ENCODE measurements at places on chromosomes 2 and 18.

GRCh38 chr18:43581936-43582519 lies 304.7 kb upstream of the SYT4 start:
- DNase-seq: no peak

DNA sequence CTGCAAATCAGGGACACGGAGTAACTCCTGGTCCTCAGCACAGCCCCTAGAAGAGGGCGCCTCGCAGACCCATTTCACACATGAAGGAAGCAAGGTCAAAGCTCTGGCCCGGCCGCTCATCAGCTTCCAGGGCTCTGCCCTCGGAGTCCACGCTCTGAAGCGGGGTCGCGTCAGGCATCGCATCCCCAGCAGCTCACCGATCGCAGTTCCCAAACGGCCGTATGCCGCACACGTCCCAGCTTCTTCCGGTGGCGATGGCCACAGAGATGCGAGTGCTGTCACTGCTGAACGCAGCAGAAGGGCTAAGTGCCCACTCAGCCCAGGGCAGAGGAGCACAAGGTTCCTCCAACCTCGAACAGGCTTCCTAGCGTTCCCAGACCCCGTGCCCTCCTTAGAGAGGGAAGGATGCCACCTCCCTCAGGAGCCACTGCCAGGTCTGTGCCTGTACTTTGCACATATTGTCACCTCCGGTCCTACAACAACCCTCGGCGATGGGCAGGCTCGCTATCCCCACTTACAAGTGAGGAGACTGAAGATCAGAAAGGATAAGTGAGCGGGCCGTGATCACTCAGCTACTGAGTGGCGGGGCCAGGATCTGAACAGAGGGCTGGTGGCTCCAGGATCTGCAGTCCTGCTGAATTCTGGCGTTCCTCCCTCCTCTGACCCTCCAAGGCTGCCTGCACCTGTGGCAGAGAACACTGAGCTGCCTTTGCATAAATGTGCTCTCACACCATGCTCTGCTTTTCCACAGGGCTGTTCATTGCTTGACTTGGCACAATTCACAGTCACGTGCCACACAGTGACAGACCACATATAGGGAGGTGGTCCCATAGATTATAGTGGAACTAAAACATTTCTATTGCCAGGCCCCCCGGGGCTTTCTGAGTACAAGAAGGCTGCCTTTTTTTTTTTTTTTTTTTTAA lies 71.4 kb downstream of the COPS8 start:
- DNase-seq: no peak

DNA sequence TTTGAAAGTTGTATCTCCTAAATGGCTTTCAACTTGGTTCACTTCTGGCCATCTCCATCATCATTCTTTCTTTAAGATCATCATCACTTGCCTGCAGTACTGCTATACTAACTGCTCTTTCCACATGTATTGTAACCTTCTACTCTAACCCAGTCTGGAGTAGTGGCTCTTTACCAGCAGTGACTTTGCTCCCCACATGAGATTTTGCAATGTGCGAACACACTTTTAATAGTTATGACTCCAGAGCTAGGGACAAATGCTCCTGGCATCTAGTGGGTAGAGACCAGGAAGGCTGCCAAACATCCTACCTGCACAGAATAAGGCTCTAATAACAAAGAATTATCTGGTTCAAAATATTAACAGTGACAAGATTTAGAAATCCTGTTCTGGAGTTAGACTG lies 243.8 kb downstream of the XIRP2 start:
- no peak for DNase-seq

DNA sequence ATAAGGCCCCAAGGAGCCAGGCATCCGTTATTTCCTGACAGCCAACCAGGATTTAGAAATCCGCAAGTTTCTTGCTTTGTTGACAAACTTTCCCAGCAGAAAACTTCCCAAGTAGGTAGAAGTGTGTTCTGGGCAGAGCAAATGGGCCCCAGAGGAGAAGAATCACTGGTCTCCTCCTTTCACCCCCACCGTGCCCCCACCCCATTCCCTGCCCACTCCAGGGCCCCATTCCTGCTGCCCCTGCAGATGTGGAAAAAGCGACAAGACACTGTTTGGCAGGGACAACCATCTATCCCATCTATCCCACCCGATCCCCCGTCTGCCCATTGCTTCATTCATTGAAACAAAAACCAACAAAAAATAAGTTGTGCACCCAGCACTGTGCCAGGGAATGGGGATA lies 10.2 kb upstream of the FAHD2A start:
- DNase-seq: no peak

DNA sequence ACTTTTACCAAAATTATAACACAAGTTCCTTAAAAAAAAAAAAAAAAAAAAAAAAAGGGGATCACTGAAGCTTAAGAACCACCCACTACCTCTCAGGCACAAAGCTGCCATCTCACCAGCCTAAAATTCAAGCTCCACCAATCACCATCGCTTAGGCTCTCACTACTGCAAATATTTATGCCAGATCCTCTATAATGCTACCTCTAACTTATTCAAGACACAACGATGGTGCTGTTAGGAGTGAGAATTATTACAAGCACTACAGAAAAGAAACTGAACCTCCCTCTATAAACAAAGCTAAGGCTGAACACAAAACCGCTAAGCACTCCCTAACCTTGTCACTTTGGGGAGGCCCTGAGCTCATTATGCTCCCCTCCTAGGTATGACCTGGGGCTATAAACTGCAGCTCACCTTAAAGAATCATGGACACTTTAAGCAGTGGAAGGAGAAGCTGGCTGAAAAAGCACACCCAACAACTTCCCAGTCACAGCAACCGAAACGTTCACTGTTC lies 3.6 kb downstream of the FZD5 start:
- no peak for DNase-seq

- no peak for DNase-seq
These were observed 59.4 kb downstream of the ADAM23 start for GRCh38 chr2:206502729-206503128.

GRCh38 chr2:197972061-197972460 lies 167.7 kb downstream of the PLCL1 start:
- DNase-seq: no peak

GRCh38 chr18:24456549-24456948 lies 3.9 kb upstream of the HRH4 start:
- no peak for DNase-seq

- DNase-seq: no peak
These were observed 31.5 kb upstream of the TMBIM1 start for GRCh38 chr2:218323526-218324472.

DNA sequence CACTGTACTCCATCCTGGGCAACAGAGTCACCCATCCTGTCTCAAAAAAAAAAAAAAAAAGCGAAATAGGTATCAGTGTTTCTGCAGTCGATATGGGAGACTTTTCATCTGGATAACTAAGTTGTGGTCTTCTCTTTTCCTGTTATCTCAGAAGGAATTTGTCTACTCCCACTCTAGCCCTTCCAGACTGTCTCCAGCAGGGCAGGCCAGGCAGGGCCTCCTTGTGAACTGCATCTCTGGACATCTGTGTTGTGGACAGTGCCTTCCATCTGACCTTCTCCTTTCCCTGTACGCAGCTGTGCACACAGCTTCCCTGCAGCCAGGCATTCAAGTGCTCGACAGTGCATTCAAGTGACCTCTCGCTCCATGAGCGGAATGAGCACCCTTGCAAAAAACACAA lies 110.2 kb downstream of the CABLES1 start:
- DNase-seq: no peak

DNA sequence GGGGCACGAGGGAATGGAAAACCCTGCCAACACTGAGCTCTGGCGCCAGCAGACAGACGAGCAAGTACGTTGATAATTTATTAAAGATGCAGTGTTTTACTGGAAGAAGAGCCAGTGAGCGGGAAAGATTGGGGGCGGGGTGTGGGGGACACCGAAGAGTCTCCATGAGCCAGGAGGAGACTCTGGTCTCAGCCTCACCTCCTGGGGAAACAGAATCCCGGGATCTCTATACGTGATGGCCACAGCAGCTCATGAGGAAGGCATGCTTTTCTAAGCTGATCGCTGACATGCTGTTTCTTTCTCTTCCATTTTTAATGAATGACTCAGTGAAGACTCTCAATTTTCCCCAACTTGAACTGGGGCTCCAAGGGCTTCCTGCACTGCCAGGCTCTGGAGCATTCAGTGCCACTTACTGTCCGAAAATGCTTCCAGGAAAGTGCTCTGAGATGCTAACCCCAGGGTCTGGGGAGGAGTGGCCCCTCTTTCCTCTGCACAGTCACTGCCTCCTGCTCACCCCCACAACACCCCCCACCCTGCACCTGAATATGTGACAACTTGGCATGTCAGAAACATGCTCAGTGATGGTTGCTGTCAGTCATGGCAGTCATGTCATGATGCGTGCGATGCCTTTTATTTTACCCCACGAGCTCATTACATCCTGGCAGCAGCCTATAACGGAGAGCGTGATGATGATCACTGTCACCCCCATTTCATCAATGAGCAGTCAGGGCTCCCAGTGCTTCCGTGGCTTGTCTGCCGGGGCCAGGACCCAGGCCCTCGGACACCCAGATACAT lies 164.2 kb upstream of the CAPN13 start:
- DNase-seq: no peak

DNA sequence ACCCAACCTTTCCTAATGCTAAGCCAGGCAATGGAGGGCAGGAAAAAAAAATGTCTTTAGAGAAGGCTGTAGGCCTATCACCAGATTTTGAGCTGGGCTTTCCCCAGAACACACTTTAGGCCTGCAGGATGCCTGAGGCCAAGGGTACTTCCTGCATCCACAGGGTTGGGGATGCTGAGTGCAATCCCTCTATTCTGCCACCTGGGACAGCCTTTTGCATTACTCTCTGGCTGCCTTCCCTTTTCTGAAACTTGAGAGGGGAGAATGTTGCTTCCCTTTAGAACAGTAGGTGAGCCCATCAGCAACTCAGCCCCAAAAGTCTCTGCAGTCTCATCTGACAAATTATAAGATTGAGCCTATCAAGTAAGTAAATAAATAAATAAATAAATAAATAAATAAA lies 195.2 kb downstream of the SLC8A1 start:
- DNase-seq: no peak

DNA sequence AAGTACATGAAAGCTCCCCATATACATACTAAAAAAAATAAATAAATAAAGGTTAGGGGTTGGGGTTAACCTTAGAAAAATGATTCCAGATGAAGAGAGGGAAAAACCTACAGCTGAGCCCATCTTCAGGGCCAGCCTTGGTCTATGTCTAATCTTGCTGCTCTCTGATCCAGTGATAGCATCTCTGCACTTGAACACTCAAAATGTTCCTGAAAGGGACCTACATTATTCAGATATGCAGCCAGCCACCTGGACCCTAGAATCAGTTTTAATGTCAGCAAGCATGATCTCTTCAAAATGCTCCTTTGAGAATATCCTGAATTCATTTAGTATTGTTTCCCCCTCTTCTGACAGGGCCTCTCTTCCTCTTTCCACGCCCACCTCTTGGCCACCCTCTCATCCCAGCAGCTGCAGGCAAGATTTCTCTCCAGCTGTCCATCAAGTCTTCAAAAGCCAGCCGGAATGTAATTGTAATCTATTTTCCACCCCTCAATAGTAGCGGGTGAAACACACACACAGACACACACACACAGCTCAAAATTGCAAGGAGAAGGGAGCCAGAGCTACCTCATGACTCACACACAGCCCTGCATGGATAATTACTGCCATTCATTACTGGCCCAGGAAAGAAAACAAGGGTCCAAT lies 135.5 kb downstream of the MYO3B start:
- DNase-seq: no peak

DNA sequence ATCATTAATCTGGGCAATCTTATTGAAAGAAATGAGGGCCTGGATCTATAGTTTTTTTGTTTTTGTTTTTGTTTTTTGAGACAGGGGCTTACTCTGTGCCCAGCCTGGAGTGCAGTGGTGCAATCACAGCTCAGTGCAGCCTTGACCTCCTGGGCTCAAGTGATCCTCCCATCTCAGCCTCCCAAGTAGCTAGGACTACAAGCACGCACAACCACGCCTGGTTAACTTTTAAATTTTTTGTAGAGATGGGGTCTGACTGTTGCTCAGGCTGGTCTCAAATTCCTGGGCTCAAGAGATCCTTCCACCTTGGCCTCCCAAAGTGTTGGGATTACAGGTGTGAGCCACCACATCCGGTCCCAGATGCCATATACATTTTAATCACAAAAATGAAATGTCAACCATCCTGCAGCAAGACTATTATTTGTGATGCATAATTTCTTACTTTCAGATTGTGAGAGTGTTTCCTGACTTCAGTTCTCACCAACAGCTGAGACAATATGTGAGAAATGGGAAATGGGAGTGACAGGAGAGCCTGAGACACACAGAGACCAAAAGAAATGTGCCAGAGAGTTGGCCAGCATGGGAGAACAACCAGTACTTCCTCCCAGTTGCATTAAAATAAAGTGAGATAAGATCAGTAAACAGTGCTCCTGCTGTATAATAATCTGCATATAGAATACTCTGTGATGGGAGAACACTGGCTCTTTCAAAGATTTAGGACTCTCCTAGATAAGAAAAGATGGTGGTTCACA lies 87.6 kb downstream of the METTL8 start:
- no peak for DNase-seq

GRCh38 chr18:23243816-23244215 lies 108.5 kb downstream of the CABLES1 start:
- no peak for DNase-seq

Data from stimulated activated CD4-positive, alpha-beta T cell treated with anti-CD3 and anti-CD28 coated beads, Interleukin-4, amount 100 ng/mL, for 24 hours (primary cell).